ENCODE measurements at places on chromosomes 4 and X. TPM values are rescaled to one million over a fixed set of nuclear protein-coding genes. Genes with fewer than 3 reads are reported as not detected.

The PTCHD1 gene
- 0.22 TPM for total RNA-seq

The BRCC3 gene
- 17.0 TPM for total RNA-seq

The EVC2 gene
- total RNA-seq: 1.4 TPM

The CDKL5 gene
- 9.3 TPM for total RNA-seq

The DUSP21 gene
- total RNA-seq: not detected

The SETD7 gene
- total RNA-seq: 50.7 TPM

The SMR3B gene
- total RNA-seq: not detected

The PLAC8 gene
- total RNA-seq: 1.5 TPM

The KCTD8 gene
- 0.14 TPM for total RNA-seq

The HTN3 gene
- total RNA-seq: not detected

The UGT2A1 gene
- not detected for total RNA-seq

The C4orf17 gene
- not detected for total RNA-seq

The TMEM150C gene
- 13.6 TPM for total RNA-seq

The SPANXN3 gene
- total RNA-seq: not detected

The TLL1 gene
- total RNA-seq: 1.0 TPM

The AVPR2 gene
- 3.1 TPM for total RNA-seq
